Stimulated activated CD4-positive, alpha-beta T cell treated with anti-CD3 and anti-CD28 coated beads, Interleukin-12 subunit alpha, Interleukin-12 subunit beta, amount 100 ng/mL, for 24 hours (primary cell): ENCODE measurements at places on chromosomes 2 and 18.

- no peak for DNase-seq
Measured at GRCh38 chr2:45890819-45891218, 239.3 kb downstream of the PRKCE start.

- DNase-seq, result no peak
Measured at GRCh38 chr2:96514521-96514920, 9.4 kb upstream of the NEURL3 start.

- no peak for DNase-seq
Measured at GRCh38 chr2:197369228-197369932, 58.8 kb upstream of the ANKRD44 start.

- no peak for DNase-seq
Measured at GRCh38 chr2:138060301-138060635, 96.0 kb downstream of the HNMT start.

DNA sequence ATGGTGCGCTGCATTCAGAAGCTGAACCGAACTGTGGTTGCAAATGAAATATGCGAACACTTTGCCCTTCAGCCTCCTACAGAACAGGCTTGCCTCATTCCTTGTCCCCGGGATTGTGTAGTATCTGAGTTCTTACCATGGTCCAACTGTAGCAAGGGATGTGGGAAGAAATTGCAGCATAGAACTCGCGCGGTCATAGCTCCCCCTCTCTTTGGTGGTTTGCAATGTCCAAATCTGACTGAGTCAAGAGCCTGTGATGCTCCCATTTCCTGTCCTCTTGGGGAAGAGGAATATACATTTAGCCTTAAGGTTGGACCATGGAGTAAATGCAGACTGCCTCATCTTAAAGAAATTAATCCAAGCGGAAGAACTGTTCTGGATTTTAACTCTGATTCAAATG is 291.4 kb downstream of the THSD7B start:
- no peak for DNase-seq

DNA sequence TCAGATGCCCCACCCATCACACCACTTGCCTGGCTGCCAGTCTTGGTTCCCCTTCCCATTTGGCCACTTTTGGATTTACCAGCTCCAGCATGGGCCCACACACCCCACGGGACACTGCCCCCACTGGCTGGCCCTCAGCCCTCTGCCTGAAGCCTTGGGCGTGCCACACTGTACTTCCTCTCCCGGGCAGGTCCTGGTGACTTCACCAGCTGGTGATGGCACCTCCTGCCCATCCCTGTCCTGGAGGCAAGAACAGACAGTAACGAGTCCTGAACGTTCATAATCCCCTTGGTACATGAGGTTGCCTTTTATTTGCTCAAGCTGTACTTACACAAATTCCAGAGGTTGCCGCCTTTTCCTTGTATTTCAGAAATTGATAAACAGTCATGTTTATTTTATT is 81.1 kb downstream of the TMEM17 start:
- DNase-seq, result no peak

DNA sequence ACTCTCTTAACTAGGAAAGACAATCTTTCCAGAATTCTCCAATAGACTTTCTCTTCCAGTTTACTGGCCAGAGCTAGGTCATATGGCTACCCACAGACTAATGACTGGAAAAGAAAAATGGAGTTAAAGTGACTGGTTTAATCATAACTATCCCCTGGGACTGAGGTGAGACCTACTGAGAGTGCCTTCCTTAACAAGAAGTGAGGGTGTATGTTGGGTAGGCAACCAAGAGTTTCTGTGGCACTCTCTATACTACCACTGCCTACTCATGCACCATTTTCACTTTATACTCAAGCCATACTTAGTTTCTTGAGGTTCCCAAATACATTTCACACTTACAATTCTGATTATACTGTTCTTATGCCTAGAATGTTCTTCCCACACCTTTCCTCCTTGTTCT is 6.9 kb upstream of the GFPT1 start:
- no peak for DNase-seq

GRCh38 chr18:60100778-60101177 is 201.0 kb downstream of the PMAIP1 start:
- DNase-seq, result no peak

- no peak for DNase-seq
Measured at GRCh38 chr2:138369856-138370255, 131.7 kb upstream of the SPOPL start.

DNA sequence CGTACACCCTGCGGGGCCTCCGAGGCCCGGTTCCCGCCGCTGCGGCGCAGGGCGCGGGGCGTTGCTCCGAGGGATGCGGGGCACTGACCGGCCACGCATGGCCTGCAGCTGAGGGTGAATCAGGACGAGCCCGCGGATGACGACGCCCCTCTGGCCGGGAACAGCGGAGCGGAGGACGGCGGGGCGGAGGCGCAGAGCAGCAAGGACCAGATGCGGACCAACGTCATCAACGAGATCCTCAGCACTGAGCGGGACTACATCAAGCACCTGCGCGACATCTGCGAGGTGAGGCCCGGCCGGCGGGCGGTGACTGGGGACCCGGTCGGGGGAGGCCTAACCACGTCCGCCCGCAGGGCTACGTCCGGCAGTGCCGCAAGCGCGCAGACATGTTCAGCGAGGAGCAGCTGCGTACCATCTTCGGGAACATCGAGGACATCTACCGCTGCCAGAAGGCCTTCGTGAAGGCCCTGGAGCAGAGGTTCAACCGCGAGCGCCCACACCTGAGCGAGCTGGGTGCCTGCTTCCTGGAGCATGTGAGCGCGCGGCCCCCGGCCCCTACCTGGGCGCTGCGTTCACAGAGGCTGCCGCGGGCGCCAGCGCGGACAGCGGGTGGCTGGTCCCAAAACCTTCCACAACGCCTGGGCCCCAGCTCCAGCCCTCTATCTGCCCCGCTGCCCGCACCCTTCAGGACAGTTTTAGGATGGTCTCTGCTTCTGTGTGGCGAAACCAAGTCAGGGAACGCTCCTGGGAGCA is 53.2 kb downstream of the FAM168B start:
- DNase-seq, result no peak

GRCh38 chr2:181372646-181373040 is 84.5 kb upstream of the ITGA4 start:
- DNase-seq, result no peak

DNA sequence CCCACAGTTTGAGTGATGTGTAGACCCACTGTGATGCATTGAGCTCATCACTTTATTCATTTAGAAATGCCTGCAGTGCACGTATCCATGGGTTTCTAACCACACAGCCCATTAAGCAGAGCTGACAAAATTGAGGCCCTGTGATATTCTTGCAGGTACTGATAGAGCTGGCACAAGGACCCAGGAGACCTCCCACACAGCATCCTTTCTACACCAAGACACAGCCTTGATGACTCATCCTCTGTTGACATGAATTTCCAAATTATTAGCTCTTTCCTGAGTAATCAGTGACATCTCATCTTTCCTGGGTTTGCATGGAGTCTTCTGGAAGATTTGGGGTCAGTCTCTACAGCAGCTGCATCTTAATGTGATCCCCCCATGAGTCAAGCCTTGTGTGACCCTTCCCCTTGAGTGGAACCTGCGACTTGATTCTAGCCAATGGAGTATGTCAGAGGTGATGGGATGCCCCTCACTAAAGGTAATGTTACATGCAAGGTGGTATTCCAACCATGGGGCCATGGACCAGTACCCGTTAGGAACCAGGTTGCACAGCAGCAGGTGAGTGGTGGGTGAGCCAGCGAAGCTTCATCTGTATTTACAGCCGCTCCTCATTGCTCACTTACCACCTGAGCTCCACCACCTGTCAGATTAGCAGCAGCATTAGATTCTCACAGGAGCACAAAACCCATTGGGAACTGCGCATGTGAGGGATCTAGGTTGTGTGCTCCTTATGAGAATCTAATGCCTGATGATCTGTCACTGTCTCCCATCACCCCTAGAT is 181.1 kb upstream of the ARL4C start:
- DNase-seq, result no peak

- no peak for DNase-seq
Measured at GRCh38 chr18:75183973-75184493, 24.9 kb downstream of the PTGR3 start.

DNA sequence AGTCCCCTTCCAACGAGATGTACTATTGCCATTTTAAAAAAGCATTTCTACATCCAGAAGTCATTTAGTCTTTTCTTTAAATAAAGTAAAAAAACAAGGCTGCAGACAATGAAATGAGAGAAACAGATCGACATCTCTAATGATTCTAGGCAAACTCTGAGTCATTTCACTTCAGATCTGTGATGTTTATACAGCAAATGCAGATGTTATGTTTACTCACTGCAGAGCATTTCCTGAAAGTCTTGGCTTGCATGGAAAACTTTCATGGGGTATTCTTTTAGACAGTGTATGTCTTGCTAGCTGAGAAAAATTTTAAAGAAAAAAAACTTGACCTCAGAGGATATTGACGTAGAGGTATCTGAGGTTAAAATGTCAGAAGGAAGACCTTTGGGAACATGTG is 797.4 kb downstream of the CNTNAP5 start:
- DNase-seq, result no peak

DNA sequence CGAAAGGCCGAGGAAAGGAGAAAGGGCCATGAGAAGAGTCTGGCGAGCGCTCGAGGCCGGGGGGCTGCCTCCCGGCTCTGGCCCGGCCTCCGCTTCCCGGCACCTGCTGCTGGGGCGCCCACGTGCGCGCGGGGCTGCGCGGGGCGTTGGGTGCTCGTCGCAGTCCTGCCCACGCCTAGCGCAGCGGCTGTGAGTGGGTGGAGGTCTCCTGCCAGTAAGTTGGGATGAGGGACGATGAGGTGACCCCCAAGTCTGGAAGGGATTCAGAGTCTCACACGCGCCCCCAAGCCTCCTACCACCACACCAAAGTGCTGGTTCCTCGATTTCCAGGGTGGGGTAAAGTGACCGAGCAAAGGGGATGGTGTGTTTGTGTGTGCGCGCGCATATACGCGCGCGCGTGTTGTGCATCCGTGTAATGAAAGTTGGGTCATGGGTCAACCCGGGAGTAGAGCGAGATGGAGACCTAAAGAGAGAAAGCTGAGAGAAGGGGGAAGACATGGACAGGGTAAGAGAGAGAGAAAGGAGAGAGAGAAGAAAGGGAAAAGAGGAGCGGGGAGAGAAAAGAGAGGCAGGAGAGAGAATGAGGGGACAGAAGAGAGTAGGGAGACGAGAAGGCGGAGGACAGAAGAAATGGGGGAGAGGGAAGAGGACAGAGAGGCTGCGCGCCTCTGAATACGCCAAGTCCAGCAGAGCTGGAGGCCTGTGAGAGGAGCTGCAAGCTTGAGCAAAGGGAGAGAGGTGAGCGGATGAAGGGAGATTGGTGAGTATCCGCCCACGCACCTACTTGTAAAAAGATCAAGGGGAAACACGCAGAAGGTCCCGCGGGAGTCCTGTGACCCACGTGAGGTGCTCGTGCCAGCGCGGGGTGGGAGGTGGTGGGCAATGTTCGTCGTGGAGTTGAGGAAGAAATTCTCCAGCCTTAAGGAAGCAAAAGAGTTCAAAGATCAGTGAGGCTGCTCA is 1.7 kb upstream of the NETO1 start:
- no peak for DNase-seq

DNA sequence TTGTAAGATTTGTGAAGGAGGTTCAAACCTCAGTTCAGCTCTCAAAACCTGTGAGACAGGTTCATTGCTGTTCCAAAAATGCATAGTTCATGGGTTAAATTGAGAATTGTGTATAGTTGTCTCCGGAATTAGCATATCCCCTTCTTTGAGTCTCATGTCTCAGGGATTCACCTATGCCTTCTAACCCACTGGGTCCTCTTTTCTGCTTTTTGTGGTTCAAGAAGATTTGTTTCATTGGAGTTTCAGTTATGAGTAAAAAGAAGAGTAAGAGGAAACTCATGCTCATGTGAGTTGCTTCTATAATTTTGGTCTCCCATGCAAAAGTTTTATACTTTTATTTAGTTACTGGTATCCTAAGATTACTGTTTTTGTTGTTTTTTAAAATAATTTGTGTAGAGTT is 1219.8 kb upstream of the ZEB2 start:
- DNase-seq, result no peak

- no peak for DNase-seq
Measured at GRCh38 chr2:63865159-63865799, 23.6 kb downstream of the UGP2 start.

DNA sequence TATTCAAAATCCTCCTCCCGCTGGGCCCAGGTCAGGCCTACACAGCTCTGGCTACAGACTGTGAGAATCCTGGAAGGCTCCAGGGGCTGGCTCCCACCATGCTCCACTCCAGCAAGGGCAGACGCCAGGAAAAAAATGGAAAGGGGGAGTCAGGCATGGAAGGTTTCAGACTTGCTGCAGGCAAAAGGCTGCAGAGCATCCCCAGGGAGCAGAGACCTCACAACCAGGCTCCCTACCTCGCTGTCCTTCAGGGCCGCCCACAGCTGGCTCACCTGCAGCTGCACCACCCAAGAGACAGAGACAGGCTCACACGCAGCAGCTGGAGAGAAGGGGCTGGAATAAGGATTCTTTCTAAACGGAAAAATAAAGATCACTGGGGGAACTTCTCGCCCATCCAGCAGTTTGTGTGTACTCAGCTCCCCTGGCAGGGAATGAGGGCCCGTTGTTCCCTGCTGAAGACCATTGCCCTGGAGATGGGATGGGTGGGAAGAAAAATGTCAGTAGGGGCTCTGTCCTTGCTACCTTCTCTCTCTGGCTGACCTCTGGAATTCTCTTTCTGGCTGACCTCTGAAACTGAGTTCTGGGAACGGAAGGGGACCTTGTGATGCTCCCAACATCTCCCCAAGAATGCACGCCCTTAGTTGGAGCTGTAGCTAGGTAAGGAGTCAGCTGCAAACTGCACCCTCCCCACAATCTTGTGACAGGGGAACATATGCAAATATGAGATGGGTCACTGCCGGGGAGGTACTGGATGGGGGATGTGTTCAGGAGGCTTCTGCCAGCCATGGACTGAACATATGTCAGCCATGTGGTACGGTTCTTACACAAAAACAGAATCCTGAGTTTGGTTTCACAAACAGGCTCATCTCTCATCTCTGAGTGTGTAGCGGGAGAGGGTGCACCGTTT is 34.5 kb downstream of the BCL2 start:
- DNase-seq, result no peak

DNA sequence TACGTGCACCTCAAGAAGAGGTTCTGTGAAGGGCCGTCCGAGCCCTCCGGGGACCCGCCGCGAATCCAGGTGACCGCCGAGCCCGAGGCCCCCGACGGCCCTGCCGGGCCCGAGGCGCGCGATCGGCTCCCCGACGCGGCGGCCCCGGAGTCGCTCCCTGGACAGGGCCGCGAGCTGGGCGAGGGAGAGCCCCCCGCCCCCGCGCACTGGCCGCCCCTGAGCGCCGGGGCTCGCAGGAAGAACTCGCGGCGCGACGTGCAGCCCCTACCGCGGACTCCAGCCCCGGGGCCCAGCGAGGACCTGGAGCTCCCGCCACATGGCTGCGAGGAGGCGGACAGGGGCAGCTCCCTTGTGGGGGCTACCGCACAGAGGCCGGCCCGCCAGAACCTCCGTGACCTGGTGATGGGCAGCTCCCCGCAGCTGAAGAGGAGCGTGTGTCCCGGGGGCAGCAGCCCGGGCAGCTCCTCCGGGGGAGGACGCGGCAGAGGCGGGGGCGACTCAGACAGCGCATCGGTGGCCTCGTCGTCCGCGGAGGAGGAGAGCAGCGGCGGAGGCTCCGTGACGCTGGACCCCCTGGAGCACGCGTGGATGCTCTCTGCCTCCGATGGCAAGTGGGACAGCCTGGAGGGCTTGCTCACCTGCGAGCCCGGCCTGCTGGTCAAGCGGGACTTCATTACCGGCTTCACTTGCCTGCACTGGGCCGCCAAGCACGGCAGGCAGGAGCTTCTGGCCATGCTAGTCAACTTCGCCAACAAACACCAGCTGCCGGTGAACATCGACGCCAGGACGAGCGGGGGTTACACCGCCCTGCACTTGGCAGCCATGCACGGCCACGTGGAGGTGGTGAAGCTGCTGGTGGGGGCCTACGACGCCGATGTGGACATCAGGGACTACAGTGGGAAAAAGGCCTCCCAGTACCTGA is 812 bp downstream of the SOWAHC start:
- no peak for DNase-seq
